Stimulated activated CD8-positive, alpha-beta memory T cell treated with anti-CD3 and anti-CD28 coated beads, Interleukin-15, amount 100 ng/mL, for 24 hours (primary cell): ENCODE measurements at places on chromosomes 7 and 10.

GRCh38 chr7:7385421-7385820, 150.3 kb downstream of the COL28A1 start:
- no peak for DNase-seq

GRCh38 chr10:24969841-24970281, 17.5 kb upstream of the PRTFDC1 start:
- DNase-seq, result no peak

DNA sequence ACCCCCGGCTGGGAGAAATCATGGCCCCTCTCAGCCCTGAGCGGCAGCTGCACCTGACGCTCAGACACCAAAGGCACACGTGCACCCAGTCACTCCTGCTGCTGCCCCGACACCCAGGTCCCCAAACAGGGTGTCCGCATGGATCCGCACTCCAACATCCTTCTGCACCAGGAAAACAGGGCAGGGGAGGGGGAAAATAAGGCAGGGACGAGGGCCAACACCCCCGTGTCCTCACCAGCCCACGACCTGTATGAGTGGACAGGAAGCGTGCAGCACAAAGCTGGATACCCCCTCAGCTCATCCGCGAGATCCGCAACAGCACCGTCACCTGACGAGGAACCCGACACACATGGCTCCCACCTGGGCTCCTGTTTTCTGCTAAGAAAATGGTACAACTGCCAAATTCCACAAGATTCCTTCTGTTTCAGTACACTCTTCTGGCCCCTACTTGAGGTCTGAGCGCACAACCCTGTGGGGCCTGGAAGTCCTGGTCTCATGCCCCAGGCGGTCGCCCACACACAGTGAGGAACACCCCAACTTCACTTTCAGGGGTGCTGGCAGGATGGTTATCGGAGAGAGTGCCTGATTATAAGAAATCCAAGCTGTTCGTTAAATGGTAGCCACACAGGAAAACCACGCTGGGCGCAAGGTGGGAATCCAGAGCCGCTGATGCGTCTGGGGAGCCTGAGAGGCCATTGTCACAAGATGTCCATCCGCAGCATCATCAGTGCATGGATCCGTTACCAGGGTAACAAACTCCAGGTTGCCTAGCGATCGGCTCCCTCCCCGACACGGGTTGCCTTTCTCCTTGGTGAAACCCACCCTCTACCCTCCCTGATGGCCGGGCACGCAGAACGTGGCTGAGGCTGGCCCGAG, 63.6 kb downstream of the ZRANB1 start:
- DNase-seq, result no peak

- DNase-seq, result no peak
Measured at GRCh38 chr10:90418869-90419652, 438.8 kb downstream of the HTR7 start.

DNA sequence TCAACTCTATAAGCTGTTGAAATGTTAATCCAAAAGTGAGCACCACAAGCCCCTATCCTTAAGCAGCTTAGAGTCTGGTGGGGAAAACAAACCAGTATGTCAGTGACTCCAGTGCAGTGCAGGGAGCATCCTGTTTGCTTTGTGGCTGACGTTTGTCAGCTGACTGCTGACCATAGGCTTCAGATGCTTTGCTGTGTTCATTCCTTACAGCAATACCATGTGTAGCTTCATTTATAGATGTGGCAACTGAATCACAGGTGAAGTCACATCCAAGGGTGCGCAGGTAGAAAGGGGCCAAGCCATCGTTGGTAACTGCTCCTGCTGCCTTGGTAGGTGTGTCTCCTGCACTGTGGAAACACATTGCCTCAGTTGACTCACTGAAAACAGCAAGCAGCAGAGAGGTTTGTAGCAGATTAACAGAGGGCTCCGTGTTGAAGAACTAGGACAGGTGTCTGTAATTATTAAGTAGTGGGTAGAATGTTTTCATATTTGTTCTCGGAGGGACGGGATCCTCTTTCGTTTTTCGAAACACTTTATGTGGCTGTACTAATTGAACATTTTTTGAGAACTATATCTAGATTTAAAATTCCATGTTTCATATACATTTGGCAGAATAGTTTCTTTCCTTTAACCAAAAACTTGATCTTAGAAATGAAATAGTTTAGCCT, 2.0 kb downstream of the INSIG1 start:
- no peak for DNase-seq

GRCh38 chr7:139918480-139918879, 89.4 kb downstream of the TBXAS1 start:
- DNase-seq, result no peak

- DNase-seq, result no peak
Measured at GRCh38 chr10:69976795-69977546, 75.7 kb upstream of the MACROH2A2 start.

GRCh38 chr7:82757-83155, 109.6 kb upstream of the FAM20C start:
- DNase-seq, result no peak

GRCh38 chr7:129781928-129782817, 170.6 kb downstream of the UBE2H start:
- no peak for DNase-seq

- no peak for DNase-seq
Measured at GRCh38 chr10:70432561-70433263, 8.8 kb downstream of the NODAL start.

DNA sequence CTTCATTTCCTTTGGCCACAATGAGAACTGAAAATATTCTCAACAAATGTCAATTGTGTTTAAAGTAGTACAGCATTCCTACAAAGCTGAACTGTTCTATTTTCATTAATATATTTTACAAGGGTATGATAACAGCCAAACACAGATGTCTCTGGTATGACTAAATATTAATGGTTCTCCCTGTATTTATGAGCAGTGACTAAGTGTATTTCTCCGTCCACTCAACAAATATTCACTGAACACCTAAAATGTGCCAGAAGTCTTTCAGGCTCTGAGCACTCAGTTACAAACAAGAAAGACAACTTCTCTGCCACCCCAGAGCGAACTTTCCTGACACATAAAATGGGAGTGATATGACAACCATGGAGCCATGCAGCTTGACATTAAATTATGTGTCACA, 135.6 kb downstream of the VPS41 start:
- DNase-seq, result no peak

GRCh38 chr10:50604049-50604640, 19.6 kb downstream of the SGMS1 start:
- no peak for DNase-seq

DNA sequence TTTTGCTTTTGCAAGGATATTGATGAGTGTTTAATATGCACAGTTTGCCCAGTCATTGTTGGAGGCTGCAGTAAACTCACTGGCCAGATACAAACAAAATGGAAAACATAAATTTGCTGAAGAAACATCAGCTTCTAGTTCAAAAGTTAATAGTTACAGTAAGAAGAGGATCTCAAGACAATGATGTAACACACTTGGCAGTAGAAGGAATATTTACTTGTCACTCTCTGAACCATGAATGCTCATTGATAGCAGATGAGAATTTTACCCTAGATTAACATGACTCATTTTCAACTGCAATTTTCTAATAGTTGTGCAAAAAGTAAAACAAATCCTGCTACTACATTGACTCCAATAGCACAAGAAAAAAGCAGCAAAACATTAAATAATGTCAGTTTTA, 47.7 kb downstream of the VWC2 start:
- no peak for DNase-seq

DNA sequence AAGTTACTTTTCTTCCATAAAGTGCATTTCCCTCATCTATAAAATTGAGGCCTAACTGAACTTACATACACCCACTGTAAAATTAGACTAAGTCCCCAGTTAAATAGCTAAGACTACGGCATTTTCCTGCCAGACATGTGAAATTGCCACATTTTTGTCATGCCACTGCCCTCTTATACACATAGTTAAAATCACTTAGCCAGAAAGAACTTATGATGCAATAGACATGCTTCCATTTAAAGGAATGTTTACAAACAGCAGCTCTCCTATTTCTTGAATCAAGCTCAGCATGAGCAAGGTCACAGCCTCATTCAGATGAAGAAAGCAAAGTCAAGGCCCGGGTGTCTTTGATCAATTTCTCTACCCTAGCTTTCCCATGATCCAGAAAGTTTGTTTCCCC, 175.7 kb downstream of the LRRN3 start:
- no peak for DNase-seq

GRCh38 chr10:70671619-70672164, 614 bp upstream of the ADAMTS14 start:
- no peak for DNase-seq

DNA sequence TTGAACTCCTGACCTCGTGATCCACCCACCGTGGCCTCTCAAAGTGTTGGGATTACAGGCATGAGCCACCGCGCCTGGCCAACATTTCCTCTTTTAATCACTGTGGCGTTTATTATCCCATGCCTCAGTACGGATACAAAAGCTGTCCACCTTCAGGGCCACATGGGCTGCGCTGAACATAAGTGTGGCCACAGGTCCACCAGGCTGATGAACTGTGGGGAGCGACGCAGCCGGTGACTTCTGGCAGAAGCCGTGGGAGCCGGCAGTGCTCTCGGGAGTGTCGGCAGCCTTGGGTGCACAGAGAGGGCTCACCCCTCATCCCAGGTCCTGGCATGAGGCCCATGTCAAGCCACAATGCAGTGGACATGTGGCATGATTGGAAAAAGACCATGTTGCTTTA, 223.6 kb downstream of the TNS3 start:
- DNase-seq, result no peak

- no peak for DNase-seq
Measured at GRCh38 chr10:110629680-110630191, 14.4 kb upstream of the RBM20 start.

GRCh38 chr7:130379921-130380860, at the start of gene CPA1:
CPA1 (plus strand) TSS chr7:130380494; CDS start chr7:130380521, 27 bp downstream.
- no peak for DNase-seq

- no peak for DNase-seq
Measured at GRCh38 chr10:72260976-72261783, 12.5 kb upstream of the DDIT4 start.

DNA sequence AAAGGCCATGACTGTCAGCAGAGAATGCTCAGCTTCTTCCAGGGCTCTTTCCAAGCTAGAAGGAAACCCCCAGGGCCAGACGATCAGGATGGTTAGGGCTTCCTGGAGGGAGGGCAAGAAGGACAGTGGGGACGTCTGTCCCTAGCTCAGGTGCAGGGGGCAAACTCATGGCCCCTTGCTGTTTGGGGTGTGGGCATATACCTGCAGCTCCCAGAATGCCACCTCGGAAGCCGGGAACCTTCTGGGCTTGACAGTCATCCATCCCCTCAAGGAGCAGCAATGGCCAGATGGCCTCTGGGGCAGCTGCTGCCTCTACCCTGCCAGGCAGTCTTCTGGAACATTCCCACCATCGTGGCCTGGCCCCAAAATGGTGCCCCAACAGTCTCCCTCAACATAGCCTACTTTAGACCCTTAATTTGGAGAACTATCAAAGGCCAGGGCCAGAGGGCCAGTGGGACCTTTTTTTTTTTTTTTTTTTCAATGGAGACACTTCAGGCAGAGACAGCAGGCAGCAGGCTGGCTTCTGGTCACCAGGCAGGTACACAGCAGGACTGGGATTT, 40.2 kb upstream of the ZMIZ1 start:
- no peak for DNase-seq

GRCh38 chr10:86319676-86320075, 46.9 kb downstream of the GRID1 start:
- DNase-seq, result no peak

- DNase-seq, result no peak
Measured at GRCh38 chr7:39608278-39608677, 15.1 kb upstream of the RALA start.

GRCh38 chr10:77859200-77859864, 67.2 kb downstream of the DLG5 start:
- no peak for DNase-seq

DNA sequence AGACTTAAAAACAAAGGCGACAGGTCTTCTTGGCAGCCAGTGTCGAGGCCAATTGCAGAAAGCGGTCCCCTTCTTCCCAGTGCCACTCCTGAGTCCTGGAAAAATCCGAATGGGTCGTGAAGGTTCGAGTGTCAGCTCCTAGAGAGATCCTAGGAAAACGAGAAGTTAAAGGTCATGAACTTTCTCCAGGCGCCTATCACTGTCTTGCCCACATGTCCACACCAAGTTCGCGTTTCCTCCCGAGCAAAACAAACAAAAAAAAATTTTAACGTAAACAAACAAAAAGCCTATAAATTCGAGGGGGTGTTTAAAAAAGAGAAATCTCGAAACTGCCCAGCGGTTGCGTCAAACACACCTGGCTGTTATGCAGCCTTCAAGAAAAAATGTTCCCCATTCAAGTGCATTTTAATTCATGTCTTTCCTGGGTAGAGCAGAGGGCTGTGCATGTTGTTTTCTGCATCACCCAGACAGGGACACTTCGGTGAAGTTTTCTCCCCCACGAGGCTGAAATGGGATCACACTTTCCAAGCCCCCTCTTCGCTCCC, 1.5 kb downstream of the ARHGAP21 start:
- no peak for DNase-seq

GRCh38 chr10:69406816-69407580, 9.7 kb downstream of the TACR2 start:
- DNase-seq, result no peak

- DNase-seq, result no peak
Measured at GRCh38 chr10:84391326-84391725, 62.9 kb downstream of the CCSER2 start.

- DNase-seq, result no peak
Measured at GRCh38 chr10:108147346-108147745, 982.8 kb upstream of the SORCS1 start.

GRCh38 chr7:157458254-157458633, 121.4 kb downstream of the DNAJB6 start:
- no peak for DNase-seq

GRCh38 chr10:92110039-92110794, 180.7 kb downstream of the CPEB3 start:
- DNase-seq, result no peak

- DNase-seq, result no peak
Measured at GRCh38 chr10:63156236-63156635, 23.1 kb downstream of the NRBF2 start.

GRCh38 chr10:112949143-112949823, 764 bp upstream of the TCF7L2 start:
- DNase-seq, result no peak

GRCh38 chr7:80783678-80784327, 135.0 kb downstream of the SEMA3C start:
- no peak for DNase-seq
